HCEC 1CT (cell line): ENCODE measurements at places on chromosomes 7 and 10.

GRCh38 chr10:99785646-99786045, 3.2 kb downstream of the ABCC2 start:
- DNase-seq = no peak

- no peak for DNase-seq
Measured at GRCh38 chr7:133940368-133940767, 186.8 kb upstream of the LRGUK start.

GRCh38 chr10:2145926-2146478, 408.7 kb upstream of the ADARB2 start:
- DNase-seq = no peak

- DNase-seq = no peak
Measured at GRCh38 chr7:120615703-120616102, 242.2 kb downstream of the TSPAN12 start.

DNA sequence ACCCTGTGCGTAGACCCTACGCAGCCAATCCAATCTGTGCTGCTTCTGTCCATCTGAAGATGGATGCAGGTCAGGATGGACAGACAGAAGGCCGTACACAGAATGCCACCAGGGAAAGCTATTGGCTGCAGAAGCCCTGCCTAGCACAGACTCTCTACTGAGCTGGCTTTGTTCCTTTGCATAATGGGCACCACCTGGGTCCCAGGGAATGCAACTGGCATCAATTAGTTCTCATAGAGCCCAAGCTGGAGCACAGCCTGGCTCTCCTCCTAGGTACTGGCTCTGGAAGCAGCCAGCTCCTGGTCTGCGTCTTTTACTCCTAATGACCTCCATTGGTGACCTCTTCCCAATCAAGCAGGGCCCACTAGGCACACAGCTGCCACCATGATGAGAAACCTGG, 26.8 kb upstream of the CACUL1 start:
- DNase-seq = no peak

GRCh38 chr7:37119296-37119860, 329.3 kb downstream of the ELMO1 start:
- DNase-seq = no peak

DNA sequence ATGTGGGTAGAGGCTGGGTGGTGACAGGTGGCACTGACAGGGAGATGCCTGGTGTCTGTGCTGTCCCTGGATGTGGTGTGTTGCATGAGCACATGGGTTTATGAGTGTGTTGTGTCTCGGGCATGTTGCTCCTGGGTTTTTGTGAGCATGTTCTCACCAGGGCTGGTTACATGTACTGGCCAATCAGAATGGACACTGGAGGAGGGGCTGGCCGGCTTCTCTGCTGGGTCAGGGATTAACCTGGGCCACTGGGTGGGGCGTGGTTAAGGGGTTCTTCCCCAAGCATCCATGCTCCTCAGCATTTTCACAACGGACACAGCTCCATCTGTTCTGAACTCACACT, 20.8 kb upstream of the VOPP1 start:
- DNase-seq = peak; percentile 56

GRCh38 chr10:49360271-49361177, 35.4 kb downstream of the DRGX start:
- DNase-seq = no peak

DNA sequence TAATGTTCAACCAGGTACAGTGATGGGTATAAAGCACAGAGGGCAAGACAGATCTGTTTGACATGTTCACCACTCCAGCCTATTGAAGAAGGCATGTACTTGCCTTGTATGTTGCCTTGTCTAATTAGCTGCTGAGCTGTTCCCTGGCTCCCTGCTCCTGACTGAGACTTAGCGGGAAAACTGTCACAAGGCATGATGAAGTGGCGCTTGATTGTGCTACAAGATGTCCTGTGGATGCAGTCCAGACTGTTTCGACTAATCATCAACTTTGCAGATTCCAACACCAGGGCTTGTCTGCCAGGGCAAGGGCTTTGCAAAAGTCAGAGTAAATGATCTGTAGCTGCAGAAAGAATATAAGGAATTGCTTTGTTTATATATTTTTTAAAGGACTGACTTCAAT, 136.2 kb upstream of the NRBF2 start:
- no peak for DNase-seq

DNA sequence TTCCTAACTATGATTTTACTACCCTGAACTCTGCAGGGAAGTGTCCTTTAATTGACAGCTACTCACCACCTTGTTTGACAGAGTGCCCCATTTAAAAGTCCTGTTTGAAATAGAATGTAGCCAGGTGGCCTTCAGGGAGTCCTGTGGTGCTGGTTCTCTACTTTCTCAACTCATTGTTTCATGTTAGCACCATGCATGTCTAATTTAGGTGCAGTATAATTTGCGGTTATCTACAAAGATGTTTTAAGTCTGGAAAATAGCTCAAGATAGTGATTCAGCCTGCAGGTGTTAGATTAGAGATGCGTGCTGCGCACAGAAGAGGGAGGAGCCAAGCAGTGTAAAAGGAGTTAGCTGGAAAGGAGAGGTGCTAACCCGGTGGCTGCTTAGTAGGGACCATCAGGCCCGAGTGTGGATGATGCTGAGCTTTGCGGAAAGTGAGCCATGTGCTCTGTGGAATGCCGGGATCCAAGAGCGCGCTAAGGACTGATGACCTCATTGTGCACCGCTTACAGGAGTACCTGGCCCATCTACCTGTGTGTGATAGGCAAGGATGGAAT, 1.2 kb downstream of the CCM2 start:
- no peak for DNase-seq
